ENCODE measurements at places on chromosomes 2 and 18.

DNA sequence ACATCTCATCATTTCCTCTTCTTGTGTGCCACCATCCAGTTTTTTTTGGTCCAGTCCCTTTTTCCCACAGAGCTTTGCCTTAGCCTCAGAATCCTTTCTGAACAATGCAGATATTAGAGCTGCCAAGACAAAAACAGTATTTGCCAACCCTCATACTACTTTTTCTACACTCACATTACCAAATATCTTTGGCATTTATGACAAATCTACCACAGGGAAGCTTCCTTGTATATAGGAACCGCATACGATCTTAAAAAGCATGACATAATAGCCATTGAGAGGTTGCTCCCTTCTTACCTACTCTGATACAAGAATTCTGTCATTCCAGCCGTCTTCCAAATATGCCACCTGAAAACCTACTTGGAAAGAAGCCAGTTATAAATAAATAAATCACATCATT, 9.4 kb downstream of the ZNF24 start:
- peak; percentile 78 for DNase-seq

DNA sequence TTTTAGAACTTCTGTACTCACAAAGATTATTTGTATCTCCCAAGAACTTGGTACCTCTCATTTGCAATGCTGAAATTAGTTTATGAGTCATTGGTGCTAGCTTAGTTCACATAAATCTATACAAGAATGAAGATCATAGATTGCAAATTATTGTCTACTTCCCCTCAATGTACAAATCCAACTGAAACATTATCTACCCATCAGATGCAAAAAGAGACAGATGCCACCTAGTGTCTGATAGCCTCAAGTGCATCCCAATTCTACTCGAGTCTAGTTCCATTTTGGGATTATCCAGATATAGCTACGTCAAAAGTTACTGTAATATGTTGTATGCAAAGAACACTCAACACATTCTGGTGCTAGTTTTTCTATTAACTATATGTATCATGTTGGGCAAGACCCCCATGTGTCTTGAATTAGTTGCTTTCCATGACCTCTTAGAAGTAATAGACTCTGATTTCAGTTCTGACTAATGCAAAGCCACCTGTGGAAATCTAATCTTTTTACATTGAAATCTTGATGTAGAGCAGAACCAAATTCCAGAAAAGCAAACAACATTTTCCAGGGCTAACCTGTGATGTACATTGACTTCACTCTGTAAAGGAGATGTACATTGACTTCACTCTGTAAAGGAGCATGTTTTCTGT, 210.0 kb downstream of the RBM43 start:
- no peak for DNase-seq

DNA sequence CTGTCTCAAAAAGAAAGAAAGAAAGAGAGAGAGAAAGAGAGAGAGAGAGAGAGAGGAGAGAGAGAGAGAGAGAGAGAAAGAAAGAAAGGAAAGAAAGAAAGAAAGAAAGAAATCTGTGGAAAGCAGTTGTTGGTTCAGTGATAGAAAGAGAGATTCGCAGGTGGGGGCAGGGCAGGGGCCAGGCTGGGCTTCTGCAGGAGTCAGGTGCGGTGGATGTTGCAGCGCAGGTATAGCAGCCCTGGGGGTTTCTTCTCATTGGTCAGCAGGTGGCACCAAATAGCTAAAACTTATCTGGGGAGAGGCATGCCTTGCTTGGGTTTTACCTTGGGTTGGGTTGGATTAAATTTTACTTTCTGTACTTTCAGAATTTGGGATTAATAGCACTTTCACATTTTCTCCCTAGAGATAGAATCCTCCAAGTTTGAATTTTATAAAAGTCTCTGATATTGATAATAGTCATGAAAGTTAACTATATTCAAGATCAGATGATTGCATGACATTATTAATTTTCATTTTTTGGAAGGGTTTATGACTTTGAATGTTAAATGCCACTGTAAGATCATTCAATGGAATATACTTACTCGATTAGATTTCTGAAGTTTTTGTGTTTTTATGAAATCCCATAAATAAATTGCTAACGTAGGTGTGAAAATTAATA, 66.6 kb downstream of the SPTBN1 start:
- peak; percentile 67 for DNase-seq

- peak; percentile 18 for DNase-seq
Measured at GRCh38 chr2:196849895-196850294, 40.7 kb upstream of the C2orf66 start.

GRCh38 chr2:174794851-174795374, 30.6 kb upstream of the CHRNA1 start:
- DNase-seq = no peak

DNA sequence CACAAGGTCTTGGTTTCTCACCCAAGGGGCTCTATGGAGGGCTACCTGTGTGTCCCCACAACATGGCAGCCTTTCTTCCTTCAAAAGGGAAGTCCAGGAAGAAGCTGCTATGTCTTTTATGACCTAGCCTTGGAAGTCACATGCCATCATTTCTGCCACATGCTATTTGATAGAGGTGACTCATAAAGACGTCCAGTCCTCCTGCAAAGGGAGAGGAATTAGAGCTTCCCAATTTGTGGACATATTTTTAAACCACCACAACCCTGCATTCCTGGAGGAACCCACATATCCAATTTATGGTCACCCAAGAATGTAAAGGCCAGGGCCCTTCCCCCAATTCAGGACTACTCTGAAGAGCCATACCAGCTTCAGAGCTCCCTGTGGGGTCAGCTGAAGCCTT, 246.2 kb downstream of the CYP26B1 start:
- no peak for DNase-seq

- DNase-seq = no peak
Measured at GRCh38 chr2:143209570-143210445, 80.6 kb downstream of the ARHGAP15 start.

DNA sequence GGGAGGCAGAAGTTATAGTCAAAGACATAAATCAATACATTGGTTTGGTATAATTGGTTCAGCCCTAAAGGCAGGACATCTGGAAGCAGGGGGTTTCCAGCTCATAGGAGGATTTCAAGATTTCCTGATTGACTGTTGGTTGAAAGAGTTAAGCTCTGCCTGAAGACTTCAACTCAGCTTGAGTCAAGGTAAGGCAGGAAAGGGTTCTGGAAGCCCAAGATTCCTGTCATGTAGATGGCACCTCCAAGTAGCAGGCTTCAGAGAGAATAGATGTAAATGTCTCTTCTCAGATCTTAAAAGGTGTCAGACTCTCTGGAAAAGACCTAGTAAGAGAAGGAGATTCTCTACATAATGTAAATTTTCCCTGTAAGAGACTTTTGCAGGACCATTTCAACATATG, 335.3 kb downstream of the RIT2 start:
- DNase-seq = no peak

- DNase-seq = no peak
Measured at GRCh38 chr18:61388010-61388409, 54.8 kb downstream of the CDH20 start.

All from foreskin keratinocyte (primary cell).